ENCODE measurements at places on chromosomes 2 and 18. TPM values are rescaled to one million over a fixed set of nuclear protein-coding genes. Genes with fewer than 3 reads are reported as not detected.

DNA sequence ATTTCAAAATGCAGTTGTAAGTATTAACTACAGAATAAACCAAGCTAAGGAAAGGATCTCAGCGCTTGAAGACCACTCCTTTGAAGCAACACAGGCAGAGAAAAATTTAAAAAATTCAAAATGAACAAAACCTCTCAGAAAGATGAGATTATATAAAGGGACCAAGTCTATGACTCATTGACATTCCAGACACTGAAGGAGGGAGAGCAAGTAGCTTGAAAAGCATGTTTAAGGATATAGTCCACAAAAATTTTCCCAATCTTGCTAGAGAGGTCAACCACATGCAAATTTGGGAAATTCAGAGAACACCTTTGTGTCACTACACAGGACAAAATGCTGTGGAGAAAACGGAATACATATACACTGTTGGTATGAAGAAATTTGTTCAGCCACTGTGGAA, 112.6 kb upstream of the MC4R start:
- DNase-seq: no peak

GRCh38 chr2:187313831-187314230, 134.2 kb downstream of the CALCRL start:
- no peak for DNase-seq

- peak; percentile 17 for DNase-seq
Measured at GRCh38 chr18:54671291-54671881, 80.3 kb downstream of the DYNAP start.

DNA sequence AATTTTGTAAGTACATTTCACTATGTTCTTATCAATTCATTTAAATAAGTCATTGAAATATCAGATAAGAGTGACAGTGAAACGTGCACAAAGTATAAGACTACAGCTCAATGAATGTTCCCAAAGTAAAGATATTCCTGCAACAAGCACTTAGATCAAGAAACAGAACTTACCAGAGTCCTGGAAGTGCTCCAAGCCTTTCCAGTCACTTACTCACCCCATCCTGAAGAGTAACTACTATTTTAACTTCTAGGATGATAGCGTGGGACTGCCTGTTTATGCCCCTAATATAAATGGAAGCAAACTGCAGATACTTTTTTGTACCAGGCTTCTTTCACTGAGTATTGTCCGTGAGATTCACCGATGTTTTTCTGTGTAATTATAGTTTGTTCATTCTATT, 768.9 kb downstream of the SLC4A3 start:
- DNase-seq: no peak

GRCh38 chr2:70728128-70728527, 39.9 kb downstream of the ADD2 start:
- no peak for DNase-seq

GRCh38 chr2:121485039-121485438, 45.6 kb upstream of the RNU4ATAC start:
- DNase-seq: no peak

DNA sequence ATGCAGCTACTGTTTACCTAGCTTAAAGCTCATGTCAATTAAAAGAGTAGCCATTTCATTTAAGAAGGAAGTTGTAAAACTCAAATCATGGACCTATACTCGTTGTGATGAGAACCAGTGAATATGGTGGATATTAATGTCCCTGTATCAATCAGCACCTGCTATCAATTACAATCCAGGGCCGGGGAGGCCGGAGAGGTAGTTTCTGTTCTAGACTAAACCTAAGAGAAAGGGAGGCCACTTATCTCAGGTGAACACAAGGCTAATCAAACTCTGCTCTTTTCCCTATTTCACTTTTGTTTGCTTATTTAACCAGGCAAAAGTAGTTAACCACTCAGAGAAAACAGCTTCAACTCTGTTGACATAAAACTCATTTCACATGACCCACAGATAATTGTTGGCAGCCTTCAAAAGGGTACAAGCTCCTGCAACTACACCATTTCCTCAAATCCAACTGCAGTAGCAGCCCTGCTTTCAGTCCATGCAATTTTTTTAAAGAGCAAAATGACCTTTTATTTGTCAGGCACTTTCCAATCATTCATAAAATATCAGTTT, 27.8 kb upstream of the SLC9A2 start:
- no peak for DNase-seq

DNA sequence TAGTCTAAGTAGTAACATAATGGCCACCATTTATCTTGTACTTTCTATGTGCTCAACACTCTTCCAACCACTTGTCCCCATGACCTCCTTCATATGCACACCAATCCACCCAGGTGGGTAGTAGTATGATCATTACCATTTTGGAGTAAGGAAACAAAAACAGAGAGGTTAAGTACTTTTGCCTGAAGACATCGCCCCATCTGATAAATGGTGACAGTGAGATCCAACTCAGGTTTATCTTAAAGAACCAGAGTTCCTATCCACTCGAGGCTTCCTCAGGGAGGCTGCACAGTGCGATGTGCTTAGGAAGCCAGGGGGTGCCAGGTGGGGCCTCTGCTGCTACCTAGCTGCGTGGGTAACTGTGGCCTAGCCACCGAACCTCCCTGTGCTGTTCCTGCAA, 14.1 kb downstream of the NFE2L2 start:
- DNase-seq: no peak

DNA sequence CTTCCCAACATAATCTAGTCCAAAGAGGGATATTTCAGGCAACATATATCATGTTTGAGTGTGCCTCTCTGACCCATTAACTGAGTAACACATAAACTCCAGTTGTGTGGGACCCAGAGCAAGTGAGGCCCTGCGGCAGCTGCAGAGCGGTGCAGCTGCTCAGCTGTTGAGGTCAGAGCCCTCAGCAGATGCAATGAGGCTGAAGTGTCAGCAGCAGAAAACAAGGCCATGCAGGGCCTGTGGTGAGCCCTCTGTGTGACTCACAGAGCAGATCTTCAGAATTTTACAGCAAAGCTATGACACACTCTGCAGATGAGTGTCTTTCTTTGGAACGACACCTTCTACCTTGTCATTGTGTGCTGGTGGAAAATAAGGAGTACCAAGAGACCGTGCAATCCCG, 168.5 kb downstream of the CBLN2 start:
- DNase-seq: no peak

GRCh38 chr2:119823734-119824334, 64.1 kb downstream of the PTPN4 start:
- DNase-seq: peak; percentile 42

DNA sequence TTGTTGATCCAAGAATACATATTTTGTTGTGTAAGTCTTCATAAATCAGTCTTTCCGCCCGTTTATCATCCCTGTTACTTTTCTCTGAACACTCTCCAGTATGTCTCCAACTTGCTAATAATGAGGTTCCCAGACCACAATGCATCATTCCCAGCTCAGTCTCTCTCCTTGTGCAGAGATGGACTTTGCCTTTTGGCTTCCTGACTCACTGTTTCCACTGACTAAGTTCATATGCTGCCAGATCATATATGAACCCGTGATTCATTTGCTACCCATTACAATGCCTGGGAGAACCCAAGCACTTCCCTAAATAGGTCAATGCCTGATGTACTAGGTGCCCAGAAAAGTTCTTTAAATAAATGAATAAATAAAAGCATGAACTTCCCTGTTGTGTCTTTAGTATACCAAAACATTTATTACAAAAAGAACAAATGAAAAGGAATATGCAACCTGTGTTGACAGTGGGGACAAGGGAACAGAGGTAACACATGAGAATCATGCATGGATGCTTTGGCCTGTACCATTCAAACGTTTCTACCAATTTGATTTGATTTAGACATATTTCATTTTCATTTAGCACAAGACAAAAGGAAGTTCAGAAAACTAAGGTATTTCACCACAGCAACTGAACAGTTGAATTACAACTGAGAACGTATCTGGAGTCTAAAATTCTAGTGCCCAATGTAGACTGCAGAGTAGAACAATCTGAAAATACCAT, 215.4 kb upstream of the HNRNPA3 start:
- no peak for DNase-seq

DNA sequence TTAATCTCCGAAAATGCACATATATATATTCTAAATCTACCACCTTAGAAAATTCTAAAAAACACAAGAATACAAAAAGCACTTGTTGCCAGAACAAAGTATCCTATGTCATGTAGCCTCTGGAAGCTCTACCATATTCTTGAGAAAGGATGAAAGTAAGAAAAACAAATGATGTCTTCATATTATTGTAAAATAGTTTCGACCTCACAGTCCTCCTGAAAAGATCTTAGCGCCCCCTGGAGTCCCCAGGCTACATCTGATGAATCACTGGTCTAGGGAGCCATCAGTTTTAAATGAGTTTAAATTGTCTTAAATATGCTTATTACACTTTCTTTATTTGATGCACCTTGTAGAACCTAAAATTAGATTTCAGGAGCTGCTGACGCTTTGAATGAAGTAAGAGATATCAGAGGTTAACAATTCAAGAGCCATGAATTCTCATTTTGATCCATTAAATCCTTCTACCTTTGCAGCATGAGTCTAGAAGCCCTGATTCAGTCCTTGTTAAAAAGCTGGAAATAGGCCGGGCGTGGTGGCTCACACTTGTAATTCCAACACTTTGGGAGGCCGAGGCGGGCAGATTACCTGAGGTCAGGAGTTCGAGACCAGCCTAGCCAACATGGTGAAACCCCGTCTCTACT, 138.8 kb downstream of the MCFD2 start:
- peak; percentile 32 for DNase-seq

GRCh38 chr2:215967590-215968378, 45.6 kb downstream of the MREG start:
- no peak for DNase-seq

- DNase-seq: no peak
Measured at GRCh38 chr18:75003039-75003438, 205.9 kb downstream of the PTGR3 start.

GRCh38 chr2:198452327-198452726, 647.9 kb downstream of the PLCL1 start:
- DNase-seq: no peak

GRCh38 chr18:12233378-12233777, 20.8 kb upstream of the CIDEA start:
- no peak for DNase-seq

- no peak for DNase-seq
Measured at GRCh38 chr2:109435901-109436598, 177.7 kb downstream of the SEPTIN10 start.

- DNase-seq: no peak
Measured at GRCh38 chr2:47485751-47486300, 82.9 kb downstream of the MSH2 start.

GRCh38 chr18:71398531-71398930, 1109.7 kb downstream of the SOCS6 start:
- no peak for DNase-seq

- DNase-seq: no peak
Measured at GRCh38 chr2:51153236-51153635, 121.3 kb upstream of the NRXN1 start.

DNA sequence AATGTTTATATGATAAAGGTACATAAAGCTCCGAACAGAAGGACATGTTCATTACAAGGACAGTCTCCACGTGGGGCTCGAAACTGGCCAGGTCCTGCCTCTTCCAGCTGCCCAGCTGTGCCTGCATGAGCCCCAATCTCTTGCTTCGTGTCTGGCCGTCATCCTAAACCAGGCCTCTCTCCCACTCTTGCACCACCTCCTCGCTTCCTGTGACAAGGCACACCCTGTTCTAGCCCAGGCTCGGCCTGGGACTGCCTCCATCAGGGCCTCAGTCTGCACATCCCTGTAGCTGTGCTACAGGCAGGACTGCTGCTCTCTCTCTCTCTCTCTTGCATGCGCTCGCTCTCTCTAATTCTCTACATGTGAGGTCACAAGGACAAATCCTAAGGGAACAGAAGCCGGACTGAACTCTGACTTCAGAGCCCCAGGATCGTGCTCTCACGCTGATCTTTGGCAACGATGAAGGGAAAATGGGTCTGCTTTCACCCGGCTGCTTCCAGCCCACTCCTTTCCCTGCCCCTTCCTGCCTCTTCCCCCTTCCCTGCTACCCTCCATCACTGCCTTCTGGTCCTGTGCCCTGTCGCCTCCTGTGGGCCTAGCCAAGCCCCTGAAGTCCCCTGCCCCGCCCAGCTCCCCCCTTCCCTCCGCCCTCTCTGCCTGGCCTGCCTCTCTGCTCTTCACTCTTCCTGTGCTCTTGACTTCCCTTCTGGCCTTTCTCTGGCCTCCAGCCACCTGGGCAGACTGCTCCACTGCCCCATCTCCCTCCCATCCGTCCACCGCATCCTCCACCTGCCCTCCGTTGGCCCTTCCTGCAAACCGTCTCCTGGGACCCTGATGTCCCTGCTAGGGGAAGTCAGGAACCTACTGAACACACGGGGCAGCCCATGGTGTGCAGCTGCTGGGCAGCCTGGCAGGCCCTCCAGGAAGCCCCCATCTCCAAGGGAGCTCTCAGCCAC, 7.8 kb upstream of the GPR55 start:
- DNase-seq: no peak

DNA sequence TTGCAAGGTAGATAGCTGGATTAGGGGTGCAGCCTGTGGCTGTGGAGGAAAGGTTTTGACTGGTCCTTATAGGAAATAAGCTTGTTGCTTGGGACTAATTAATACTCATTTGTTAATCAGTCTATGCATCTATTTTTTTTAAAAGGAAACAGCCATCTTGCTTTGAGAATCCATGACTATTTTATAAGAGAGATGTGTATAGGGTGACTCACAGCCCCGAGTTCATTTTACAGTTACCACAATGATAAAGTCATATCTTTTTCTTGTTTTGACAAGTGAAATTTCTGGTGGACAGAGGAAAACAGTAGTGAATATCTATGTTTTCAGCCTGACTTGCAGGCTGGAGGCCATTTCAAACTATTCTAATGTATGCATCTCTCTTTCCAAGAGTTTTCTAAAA, 193.5 kb upstream of the CCDC68 start:
- DNase-seq: no peak

DNA sequence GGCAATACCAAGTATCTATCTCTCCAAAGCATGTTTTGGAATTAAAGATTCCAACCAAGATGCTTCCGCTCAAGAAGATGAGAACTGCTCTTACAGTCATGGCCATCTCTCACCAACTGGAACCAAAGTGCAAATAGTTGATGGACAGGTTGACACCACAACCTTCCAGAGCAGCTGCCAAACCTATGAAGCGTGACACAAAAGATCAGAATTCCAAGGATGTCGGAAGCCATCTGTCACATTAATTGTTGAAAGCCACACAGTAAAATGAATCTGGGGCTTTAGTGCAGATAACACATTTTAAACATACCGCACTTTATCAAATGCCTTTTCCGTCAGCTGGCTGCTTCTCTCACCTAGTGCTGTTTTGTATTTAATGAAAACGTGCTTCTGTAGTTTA, 195.7 kb downstream of the CDH20 start:
- no peak for DNase-seq

DNA sequence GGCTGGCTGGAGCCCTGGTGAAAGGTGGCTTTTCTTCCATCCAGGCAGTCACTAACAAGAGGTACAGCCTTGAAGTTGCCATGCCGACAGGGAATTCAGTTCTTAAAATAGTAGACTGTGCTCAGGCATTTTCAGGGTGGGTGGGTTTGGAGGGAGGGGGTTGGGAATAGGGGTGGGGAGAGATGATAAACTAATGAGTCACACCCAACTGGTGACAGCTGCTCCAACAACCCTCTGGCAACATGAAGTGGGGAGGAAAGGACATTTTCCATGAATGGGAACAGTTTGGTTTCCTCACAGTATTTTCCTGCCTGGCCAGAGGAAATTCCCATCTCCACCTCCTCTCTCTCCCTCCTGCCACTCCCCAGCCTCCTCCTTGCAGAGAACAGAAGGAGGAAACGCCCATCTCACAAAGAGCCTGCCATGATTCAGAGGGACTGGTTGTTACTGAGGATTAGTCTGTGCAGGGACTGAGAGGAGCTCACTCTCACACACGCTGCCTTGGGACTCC, 113.0 kb upstream of the SLC1A4 start:
- DNase-seq: no peak

- DNase-seq: no peak
Measured at GRCh38 chr2:95048825-95049682, 23.5 kb downstream of the MAL start.

SNORC gene
- 1.4 TPM for total RNA-seq

TBC1D8 gene
- total RNA-seq: 20.1 TPM

KCNE4 gene
- total RNA-seq: not detected

MFF gene
- total RNA-seq: 63.1 TPM
